ENCODE measurements at places on chromosomes 16 and 17.

DNA sequence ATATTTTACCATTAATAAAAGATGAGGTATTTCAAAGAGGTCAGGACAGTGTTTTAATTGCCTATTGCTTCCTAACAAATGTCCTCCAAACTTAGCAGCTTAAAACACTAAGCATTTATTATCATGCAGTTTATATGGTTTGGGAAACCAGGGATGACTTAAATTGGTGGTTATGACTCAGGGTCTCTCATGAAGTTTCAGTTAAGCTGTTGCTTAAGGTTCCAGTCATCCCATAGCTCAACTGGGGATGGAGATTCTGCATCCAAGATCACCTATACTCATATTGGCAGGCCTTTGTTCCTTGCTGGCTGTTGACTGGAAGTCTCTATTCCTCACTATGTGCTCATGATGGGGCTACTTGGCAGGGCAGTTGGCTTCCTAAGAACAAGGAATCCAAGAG is 1329.9 kb upstream of the GOT2 start:
- no peak for DNase-seq

GRCh38 chr17:22600644-22601298 is 908.4 kb downstream of the KCNJ18 start:
- DNase-seq: no peak

GRCh38 chr17:2398655-2399571 is 1.9 kb downstream of the MNT start:
- peak; percentile 71 for DNase-seq

- no peak for DNase-seq
Observed at GRCh38 chr16:56198755-56199114, 7.4 kb downstream of the GNAO1 start.

DNA sequence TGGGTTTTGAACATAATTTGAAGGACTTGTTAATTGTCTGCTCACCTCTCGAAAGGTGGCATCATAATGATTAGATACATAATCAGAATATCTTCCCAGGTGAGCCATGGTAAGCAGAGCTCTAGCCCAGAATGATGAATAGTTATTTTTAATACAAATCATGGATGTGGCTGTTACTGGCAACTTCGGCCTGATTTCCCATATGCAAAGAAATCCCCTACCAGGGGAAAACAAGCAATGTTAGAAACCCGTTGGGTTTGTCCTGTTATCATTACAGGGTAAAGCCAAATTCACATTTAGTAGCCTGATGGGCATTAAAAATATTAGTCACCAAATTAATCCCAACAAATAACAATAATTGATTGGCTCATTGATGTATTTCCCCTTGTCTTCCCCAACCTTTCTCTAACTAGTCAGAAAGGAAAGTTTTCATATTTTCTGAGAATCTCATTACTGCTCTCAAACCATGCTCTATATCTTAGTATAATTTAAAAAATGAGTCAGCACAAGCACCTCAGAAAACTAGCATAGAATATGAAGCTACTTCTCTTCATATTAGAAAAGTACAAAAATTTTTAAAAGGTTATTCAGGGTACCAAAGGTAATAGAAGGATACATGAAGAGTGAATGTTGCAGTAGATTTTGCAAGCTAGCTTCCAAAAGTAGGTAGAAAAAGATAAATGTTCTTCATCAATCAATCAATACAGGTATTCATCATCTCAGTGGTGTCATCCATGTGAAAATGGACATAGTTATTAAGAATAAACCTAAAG is 5.0 kb downstream of the STAT5B start:
- peak; percentile 59 for DNase-seq

DNA sequence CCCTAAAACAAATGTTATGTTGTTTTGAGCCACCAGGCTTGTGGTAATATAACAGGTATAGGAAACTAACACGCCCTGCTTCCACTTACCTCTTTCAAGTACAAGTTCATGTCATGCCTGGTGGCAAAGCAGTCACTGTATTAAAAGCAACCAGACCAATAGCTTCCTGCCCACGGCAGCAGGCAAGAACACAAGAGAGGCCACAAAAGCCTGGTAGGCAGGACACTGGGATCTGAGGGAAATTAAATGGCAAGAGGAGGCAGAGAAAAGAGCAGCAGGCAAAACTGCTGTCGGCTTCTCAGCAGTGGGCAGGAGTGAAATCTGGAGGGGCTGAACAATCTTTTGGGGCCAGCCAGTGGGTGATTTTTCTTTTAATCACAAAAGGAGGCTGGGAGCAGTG is 2.2 kb downstream of the CYTH1 start:
- peak; percentile 85 for DNase-seq

DNA sequence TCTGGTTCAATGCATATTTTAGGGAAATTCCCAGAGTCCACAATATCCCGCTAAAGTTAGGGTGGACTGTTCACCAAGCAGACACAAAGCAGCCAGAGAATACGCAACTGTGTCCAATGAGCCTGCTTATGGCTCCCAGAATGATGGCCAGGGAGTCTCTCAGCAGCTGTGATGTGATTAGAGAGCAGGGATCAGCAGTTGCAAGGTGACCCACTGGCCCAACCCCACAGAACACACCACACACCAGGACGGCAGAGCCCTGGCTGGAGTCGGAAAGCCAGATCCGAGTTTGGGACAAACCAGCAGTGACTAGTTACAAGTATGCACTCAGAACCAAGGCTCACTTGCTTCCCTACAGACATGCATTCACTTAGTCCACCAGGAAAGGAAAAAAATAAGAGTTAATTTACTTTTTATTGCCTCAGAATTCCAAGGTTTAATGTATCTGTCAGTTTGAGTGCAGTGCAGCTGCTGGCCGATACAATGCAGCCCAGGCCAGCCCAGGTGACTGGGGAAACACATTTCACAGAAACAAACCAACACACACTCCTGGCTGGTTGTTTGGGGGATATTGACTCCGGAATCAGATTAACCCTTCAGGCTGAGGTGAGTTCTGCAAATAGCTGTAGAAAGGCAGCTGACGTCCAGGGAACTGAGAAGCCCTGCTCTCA is 121.7 kb downstream of the HIC1 start:
- DNase-seq: no peak

- DNase-seq: no peak
Observed at GRCh38 chr16:81908466-81909262, 102.6 kb downstream of the SDR42E1 start.

DNA sequence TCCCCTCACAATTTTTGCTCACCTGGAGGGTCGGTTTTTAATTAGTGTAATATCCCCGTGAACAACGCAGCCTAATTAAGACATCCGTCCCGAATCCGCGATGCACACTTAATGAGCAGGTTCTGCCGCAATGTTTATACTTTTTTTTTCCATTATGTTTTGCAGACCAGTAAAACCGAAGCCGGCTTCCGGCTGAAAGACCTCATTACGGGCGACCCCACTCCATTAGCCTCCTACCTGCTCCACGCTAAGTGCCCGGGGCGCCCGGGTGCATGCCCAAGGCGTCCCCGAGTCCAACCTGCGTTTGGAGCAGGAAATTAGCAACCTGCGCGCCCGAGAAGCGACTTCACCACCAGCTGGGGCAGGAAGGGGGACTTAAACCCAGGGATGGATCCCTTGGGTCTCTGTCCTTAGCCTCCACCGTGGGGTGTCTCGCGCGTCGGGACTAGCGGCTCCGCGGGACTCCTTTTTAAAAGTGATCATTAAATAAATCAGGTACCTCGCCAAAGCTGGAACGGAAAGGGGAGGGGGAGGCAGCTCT is 1.7 kb downstream of the RBFOX3 start:
- DNase-seq: no peak

Data from CD4-positive, alpha-beta T cell treated with Interleukin-10 for 1 hour (primary cell).